IPS DF 6.9 (cell line): ENCODE measurements at places on chromosomes 7 and 10.

- DNase-seq: no peak
Measured at GRCh38 chr7:31125171-31125570, 73.1 kb downstream of the ADCYAP1R1 start.

- no peak for DNase-seq
Measured at GRCh38 chr7:195010-195829, 2.8 kb downstream of the FAM20C start.

GRCh38 chr10:33036670-33037069, 78.6 kb upstream of the ITGB1 start:
- DNase-seq: no peak

DNA sequence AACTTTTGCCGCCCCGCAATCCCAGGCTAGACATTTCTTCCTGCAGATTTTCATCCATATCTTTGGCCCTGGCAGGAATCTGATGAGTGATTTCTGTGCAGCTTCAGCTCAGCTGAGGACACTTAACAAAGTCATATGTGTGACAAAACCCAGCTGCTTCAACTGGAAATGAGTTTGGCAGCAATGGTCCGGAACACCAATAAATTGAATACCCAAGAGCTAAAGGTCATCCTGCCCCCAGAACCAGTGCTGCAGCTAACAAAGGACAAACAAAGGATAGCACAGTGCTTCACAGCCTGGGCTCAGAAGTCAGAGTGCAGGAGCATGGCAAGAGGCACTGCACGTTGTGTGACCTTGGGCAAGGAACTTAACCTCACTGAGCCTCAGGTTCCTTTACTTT, 40.0 kb upstream of the TRIL start:
- no peak for DNase-seq

DNA sequence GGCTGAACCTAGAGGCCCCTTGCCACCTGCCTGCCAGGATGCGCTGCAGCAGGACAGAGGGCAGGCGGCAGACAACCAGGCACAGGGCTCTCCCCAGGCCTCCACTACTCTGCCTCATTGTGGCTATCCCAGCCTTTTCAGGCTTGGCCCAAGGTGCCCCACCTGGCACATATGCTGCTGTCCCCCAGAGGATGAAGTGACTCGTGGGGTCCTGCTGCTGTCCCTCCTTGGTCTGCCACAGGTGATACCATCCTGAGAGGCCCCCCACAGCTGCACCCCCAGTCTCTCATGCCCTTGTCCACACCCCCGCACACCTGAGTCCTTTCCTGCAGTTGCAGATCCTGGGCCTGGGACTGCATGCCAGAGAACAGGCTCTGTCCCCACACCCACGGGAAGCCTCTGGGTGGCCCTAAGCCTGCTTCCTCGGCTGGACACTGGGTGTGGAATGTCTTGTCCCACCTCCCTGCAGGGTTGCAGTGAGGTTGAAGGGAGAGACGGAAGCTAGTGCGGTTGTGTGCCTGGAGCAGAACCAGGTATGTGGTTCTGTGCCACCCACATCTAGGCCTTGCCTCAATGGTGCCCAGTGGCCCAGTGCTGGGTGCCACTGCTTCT, 55.3 kb downstream of the RASGEF1A start:
- no peak for DNase-seq

- DNase-seq: no peak
Measured at GRCh38 chr7:51587604-51588003, 271.0 kb upstream of the COBL start.

- no peak for DNase-seq
Measured at GRCh38 chr7:55409482-55410225, 44.5 kb downstream of the LANCL2 start.
